ENCODE measurements at places on chromosomes 16 and 17. TPM values are rescaled to one million over a fixed set of nuclear protein-coding genes. Genes with fewer than 3 reads are reported as not detected.

DNA sequence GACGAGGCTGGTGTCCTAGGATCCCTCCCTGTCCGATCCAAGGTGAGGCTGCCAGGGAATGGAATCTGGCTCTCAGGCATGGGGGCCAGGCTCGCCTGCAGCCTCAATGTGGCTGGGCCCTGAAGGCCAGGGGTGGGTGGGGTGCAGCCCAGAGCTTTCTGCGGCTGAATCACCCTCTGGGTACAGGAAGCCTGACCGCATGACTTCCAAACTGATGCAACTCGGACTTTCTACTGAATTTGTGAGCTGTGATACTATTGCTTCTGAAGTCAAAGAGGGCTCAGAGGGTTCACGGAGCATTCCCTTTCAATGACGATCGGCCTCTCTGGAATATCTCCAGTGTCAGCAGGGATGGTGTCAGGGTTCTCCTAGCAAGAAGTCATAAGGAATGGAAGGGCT, 123.7 kb downstream of the METRNL start:
- peak; percentile 34 for DNase-seq

GRCh38 chr16:84818989-84819643, 669 bp upstream of the CRISPLD2 start:
- DNase-seq = no peak

DNA sequence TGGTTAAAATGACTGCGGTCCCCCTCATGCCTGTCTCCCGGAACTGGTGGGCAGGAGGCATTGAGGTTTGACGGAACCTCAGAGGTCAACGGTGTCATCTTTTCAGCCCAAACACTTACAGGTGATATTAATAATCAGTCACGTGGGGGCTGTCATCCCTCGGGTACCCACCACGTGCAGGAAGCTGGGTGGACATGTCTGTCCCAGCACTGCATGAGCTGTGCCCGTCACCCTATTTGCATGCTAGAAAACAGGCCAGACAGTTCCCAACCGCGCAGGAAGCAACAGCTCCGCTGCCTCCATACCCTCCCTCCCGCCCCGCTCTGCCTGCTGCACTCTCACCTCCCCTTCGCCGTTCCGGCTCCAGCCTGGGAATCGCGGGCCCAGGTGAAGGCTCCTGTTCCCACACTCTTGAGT, 1.4 kb downstream of the SYNGR3 start:
- DNase-seq = no peak

GRCh38 chr16:78390508-78391324, 291.3 kb downstream of the WWOX start:
- DNase-seq = no peak

DNA sequence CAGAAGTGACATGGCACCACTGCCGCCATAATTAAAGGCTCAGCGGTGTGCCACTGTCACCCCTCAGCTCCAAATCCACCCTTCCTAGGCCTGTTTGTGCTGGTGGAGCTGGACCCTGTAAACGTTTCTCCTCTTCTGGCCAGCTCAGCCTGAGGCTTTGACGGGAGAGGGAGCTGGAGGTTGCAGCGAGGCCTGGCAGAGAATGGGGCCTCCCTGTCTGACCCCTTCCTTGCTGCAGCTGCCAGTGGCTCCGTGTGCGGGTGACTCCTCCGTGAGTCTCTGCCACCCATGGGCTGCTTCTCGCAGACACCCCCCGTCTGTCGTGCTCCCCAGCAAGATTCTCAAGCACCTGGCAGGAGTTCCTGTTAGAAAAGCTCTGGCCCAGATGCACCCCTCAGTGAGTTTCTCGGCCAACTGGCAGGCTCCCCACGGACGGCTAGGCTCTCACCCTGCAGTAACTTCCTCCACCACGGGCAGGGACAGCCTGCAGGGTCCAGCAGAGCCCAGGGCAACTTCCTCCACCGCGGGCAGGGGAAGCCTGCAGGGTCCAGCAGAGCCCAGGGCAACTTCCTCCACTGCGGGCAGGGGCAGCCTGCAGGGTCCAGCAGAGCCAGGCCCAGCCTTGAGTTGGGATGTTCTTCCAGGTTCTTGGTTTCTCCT, 4.7 kb upstream of the CHMP6 start:
- DNase-seq = no peak

DNA sequence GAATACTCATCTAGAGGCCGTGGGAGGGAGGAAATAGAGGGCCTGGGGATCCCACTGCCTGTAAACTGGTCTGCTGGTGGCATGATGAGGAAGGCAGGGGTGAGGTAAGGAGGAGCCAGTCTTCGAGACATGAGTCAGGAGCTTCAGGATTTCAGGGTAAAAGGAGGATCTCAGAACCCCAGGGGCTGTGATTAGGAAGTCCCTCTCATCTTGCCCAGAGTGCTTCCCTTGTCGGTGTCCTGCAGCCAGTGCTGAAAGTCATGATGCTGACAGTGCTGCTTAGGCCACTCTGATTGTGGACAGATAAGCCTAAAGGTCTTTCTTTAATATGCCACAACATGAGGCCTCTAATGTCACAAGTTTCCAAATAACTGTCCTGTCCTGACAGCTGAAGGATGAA, 29.6 kb downstream of the COG4 start:
- DNase-seq = no peak

Gene OR3A3
- not detected for polyA plus RNA-seq

- DNase-seq = no peak
Observed at GRCh38 chr17:17848311-17849082, 11.7 kb upstream of the SREBF1 start.

GRCh38 chr17:47218896-47219430, 9.8 kb downstream of the MYL4 start:
- DNase-seq = no peak

Gene DUSP14
- 76.7 TPM for polyA plus RNA-seq

- no peak for DNase-seq
Observed at GRCh38 chr17:27362909-27363308, 69.0 kb downstream of the WSB1 start.

Gene ZNF205
- polyA plus RNA-seq = 3.6 TPM

DNA sequence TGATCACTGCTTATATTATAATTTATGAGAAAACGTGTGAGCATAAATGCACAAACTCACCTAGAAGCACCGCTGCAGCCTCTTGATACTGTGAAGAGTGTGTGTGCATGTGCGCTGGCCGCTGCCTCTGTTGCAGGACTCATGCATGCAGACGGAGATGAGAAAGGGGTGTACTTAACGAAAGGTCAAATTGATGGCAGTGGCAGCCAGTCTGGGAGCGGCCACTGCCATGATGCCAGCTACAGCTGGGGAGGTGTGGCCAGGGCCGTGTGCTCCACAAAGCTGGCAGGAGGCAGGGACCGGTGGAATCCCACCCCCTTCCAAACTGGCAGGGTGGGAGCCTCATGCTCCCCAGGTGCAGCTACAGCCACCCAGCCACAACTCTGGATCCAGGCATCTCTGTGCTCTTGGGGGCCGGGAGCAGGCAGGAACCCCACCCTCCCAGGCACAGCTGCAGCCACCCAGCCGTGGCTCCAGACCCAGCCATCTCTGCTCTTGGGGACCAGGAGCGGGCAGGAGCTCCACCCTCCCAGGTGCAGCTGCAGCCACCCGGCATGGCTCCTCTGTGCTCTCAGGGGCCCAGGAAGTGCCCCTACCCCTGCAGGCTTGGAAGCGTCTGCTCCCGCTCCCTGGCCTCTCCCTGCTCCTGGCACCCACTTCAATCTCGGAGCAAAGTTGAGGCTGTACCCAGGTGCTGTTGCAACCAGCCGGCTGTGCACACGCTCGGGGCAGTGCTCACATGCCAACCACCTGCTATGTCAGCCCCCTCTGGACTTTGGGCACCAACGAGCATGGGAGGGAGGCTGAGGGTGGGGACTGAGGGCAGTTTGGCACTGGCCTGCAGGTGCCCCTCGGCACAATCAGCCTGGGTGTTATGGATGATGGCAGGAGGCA, 77.5 kb upstream of the CHMP6 start:
- DNase-seq = no peak

Gene TBC1D3
- not detected for polyA plus RNA-seq

DNA sequence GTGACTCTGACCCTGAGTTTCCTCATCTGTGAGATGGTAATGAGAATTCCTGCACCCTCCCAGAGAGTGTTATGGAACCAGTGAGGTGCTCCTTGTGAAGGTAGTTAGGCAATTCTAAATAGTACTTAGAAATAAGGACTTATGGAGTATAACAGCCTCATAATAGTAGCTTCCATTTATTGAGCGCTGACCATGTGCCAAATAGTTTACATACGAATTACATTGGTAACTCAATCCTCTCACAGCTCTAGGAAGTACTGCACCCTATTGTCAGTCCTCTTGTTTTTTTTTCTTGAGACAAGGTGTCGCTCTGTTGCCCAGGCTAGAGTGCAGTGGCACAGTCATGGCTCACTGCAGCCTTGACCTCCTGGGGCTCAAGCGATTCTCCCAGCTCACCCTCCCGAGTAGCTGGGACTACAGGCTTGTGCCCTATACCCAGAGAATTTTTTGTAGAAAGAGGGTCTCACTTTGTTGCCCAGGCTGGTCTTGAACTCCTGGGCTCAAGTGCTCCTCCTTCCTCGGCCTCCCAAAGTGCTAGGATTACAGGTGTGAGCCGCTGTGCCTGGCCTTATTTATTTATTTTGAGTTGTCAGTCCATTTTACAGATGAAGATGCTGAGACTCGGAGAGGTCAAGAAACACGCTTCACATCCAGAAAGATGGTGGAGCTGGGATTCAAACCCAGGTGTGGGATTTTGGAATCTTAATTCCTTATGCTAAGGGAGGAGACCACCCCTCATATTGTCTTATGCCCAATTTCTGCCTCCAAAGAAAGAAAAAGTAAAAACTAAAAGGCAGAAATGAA, 2.9 kb downstream of the TNS4 start:
- no peak for DNase-seq

- DNase-seq = no peak
Observed at GRCh38 chr16:85518398-85519049, 94.6 kb upstream of the GSE1 start.

Data from AG04450 (cell line).